Fibroblast of villous mesenchyme (primary cell): ENCODE measurements at places on chromosomes 1 and 21.
A peak's percentile ranks its signal among the peaks of the same experiment; 100 is the strongest.

- peak; percentile 83 for DNase-seq
Measured at GRCh38 chr1:84433258-84434080, 35.2 kb downstream of the DNASE2B start.

DNA sequence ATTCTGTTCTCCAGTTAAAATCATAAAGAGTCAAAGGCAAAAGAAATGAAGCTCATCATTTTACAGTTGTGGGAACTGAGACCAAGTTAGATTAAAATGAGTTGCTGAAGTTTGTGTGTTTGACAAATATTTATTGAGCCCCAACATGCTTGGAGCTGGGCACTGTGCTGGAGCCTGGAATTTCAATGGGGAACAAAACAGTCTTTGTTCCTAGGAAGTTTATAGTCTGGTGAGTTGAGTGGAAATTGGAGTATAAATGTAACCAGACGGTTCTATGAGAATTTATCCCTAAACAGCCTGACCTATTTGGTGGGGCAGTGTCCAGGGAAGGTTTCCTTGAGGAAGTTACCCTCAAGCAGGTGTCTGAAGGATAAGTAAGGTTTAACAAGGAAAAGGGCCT lies 294.4 kb downstream of the PRDM2 start:
- DNase-seq: no peak

- peak; percentile 5 for DNase-seq
Measured at GRCh38 chr1:23417570-23417969, 7.0 kb downstream of the TCEA3 start.

DNA sequence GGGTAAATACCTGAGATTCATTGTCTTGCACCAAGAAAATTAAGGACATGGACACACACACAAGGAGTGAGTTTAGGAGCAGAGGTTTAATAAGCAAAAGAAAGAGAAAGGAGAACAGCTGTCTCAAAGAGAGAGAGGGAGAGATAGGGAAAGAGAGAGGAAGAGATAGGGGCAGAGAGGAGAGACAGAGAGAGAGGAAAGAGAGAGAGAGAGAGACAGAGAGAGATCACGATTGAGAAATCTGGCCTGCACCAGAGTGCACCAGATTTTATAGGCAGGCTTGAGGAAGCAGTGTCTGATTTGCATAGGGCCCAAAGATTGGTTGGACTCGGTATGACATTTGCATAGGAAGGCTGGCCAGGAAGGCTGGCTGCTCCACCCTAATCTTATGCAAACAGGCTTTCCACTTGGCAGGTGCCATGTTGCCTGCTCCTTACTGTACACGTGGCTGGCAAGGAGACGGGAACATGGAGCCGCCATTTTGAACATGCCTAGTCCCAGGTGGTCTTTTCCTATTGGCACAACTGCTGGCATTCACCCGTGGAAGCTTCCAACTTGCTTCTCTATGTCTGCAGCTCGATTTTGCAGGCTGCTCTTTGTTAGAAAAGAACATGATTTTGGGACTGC lies 419.9 kb downstream of the ZP4 start:
- no peak for DNase-seq

- peak; percentile 83 for DNase-seq
Measured at GRCh38 chr1:15950763-15951295, 25.1 kb downstream of the ZBTB17 start.

- no peak for DNase-seq
Measured at GRCh38 chr1:99829269-99829668, 20.9 kb upstream of the AGL start.

GRCh38 chr1:22131062-22131461 lies 11.8 kb downstream of the WNT4 start:
- no peak for DNase-seq

DNA sequence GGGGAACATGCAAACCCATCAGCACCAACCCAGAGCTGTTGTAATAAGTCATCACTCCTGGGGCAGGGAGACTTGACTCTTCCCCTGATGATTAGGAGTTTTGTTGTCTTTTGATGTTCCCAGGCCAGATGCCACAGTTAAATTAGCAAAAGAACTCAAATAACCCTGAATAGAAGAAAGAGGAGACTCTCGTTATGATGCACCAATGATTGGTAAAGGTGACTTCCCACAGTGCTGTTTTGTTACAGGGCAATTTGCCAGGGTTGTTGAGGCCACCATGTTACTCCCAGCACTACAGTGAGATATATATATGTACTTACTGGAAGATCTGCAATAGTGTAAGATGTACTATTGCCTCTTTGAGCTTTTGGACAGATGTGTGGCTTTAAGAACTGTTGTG lies 24.3 kb upstream of the RCAN1 start:
- no peak for DNase-seq

DNA sequence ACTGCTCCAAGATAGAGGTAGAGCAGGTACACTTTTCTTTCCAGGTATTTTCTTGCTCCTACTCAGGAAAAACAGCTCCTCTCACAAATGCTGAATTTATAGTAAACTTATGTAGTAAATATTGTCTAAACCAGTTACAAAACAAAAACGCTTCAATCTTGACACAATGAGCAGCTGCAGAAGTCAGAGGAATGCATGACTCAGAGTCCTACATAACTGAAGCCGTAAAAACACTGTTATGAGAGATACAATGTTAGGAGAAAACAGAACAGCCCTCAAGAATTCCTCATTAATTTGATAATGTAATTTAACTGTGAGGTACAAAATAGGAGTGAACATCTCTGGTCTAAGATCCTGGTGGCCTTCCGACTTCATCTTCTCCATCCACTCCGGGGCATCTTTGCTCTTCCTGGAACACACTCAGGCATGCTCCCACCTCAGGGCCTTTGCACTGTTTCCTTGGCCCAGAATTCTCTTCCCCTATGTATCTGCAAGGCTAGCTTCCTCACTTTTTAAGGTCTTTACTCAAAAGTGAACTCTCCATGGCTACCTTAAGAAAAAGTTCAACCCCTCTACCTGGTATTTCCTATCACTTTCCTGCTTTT lies 138.5 kb downstream of the SLC45A1 start:
- peak; percentile 88 for DNase-seq

- DNase-seq: peak; percentile 3
Measured at GRCh38 chr1:240608707-240609106, 3.2 kb downstream of the GREM2 start.

GRCh38 chr1:77742011-77742555 lies 17.6 kb downstream of the USP33 start:
- DNase-seq: no peak

DNA sequence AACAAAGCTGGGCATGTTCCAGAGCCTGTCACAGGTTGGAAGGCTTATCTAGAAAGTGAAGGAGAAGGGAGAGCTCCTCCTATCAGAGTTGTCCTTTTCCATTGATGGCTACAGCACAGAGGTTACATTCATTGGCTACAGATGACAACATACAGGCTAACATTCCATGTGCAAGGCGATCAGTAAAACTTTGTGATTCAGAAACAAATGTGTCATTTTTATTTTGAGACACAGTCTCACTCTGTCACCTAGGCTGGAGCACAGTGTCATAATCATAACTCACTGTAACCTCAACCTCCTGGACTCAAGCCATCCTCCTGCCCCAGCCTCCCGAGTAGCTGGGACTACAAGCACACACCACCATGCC lies 32.6 kb downstream of the TRIM67 start:
- no peak for DNase-seq

- DNase-seq: no peak
Measured at GRCh38 chr1:41957568-41957967, 38.8 kb upstream of the HIVEP3 start.
